Tibial nerve (tissue), 4 donors: ENCODE measurements at places on chromosomes 16 and 17. TPM values are rescaled to one million over a fixed set of nuclear protein-coding genes. Genes with fewer than 3 reads are reported as not detected.
A peak's percentile ranks its signal among the peaks of the same experiment; 100 is the strongest.

KIF2B gene
- total RNA-seq: not detected

- no peak overlapping the region for H3K4me3 ChIP-seq
- H3K27me3 ChIP-seq: no peaks in the 10 kb centered on the region
- H3K4me1 ChIP-seq: peaks cover 55% of the 10 kb centered on the region
- no peak for DNase-seq
- no peak overlapping the region for H3K27ac ChIP-seq
- no peaks in the 10 kb centered on the region for H3K36me3 ChIP-seq
These were observed 7.7 kb upstream of the ACTG1 start for GRCh38 chr17:81520021-81520901.

DNA sequence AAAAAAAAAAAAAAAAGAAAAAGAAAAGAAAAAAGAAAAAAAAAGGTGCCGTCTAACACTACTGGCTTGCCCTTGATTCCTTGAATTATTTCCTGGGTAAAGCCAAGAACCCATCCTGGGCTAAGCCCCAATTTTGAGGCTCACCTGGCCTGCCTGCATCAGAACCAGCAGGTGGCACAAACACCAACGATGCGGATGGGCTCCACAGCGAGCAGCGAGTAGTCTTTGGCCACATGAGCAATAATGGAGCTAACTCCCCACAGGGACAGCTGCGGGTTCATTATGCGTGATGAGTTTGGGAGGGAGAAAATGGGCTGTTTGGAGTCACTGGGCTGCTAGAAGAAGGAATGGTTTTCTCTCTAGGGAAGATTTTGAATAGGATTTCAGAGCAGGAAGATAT, 91.1 kb downstream of the ASIC2 start:
- H3K4me3 ChIP-seq: no peak overlapping the region
- no peaks in the 10 kb centered on the region for H3K27me3 ChIP-seq
- H3K4me1 ChIP-seq: no peaks in the 10 kb centered on the region
- H3K36me3 ChIP-seq: no peaks in the 10 kb centered on the region
- H3K27ac ChIP-seq: no peak overlapping the region
- no peak for DNase-seq

ALOX12B gene
- total RNA-seq: not detected

DNA sequence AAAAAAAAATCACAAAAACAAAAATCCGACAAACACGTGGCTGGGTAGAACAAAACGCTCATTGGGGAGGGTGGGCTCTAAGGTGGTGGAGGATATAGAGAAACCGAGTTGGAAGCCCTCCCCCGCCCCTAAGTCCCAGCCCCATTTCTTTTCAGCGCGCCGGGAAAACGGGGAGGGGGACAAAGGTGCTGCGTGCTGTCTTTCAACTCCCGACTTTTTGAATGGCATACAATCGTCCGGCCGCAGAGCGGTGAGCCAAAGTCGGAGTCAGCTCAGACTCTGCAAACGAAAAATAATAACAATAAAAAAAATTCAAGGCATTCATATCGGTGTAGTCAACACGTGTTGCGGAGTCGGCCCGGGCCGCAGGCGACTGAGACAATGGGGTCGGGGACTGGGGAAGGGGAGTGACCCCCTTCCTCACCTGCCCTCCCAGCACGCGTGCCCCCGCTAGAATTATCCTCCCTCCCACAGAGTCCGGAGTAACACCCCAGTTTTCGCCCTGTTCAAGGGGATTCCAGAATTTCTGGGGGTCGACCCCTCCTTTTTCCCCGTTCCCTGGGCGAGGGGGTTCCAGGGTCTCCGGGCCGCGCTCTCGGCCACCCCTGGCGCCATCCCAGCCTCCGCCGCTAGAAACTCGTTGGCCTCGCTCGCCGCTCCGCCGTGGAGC, 1.7 kb upstream of the IGF2BP1 start:
- H3K4me1 ChIP-seq: no peaks in the 10 kb centered on the region
- no peaks in the 10 kb centered on the region for H3K36me3 ChIP-seq
- no peak for DNase-seq
- H3K27me3 ChIP-seq: peaks cover 100% of the 10 kb centered on the region
- H3K27ac ChIP-seq: no peak overlapping the region

DNA sequence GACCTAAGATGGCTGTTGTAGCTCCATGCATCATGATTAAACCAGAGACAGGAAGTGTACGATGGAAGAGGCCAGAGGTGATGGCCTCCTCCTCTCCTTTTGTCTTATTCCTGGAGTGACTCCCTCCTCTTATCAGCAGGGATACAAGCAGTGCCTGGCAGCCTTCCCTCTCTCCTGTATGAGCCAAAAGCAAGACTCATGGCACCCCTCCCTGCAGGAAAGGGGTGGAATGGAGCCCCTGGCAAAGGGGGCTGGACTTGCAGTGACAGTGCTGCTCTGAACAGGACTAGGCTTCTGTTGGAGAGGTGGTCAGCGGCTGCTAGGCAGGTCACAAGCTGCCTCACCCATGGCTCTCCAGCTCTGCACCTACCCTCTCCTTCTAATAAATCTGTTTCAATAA, 8.4 kb downstream of the TXNL4B start:
- no peak overlapping the region for H3K4me3 ChIP-seq
- H3K4me1 ChIP-seq: no peaks in the 10 kb centered on the region
- DNase-seq: no peak

DNA sequence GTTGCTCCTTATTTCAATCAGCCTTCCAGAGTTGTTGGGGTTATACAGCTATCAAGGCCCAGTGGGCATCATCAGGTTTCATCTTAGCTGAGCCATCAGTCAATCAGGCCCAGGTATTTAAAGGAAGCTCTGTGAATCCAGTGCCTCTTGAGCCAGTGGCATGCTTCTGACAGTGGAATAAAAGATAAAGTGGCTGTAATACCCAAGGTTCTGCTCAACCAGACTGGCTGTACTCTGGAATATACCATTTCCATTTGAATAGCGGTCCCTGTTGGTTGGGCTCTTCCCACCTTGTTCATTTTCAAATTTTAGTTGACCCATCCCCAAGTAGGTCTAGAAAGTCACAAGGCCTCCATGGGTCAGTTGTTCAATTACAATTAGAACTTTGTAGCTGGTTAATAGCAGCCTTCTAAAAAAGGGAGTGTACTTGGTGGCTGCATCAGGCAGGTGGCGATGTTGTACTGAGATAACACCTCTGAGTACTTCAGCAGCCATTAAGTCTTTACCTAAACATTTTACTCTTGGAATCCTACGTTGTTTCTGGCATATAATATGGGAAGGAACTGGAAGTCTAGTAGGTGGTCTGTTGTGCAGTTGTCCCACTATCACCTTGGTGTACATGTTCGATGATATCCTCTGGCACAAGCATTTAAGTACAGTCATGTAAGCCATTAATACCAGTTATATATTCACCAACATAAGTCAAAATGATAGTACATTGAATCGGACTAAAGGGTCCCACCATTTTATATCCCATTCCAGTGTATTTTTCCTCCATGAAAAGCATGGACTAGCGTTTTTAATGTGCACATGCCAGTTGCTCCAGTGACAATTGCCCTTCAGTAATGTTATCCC, 294.1 kb downstream of the BCAS3 start:
- no peaks in the 10 kb centered on the region for H3K4me1 ChIP-seq
- no peaks in the 10 kb centered on the region for H3K36me3 ChIP-seq
- H3K27ac ChIP-seq: no peak overlapping the region
- no peak overlapping the region for H3K4me3 ChIP-seq

DNA sequence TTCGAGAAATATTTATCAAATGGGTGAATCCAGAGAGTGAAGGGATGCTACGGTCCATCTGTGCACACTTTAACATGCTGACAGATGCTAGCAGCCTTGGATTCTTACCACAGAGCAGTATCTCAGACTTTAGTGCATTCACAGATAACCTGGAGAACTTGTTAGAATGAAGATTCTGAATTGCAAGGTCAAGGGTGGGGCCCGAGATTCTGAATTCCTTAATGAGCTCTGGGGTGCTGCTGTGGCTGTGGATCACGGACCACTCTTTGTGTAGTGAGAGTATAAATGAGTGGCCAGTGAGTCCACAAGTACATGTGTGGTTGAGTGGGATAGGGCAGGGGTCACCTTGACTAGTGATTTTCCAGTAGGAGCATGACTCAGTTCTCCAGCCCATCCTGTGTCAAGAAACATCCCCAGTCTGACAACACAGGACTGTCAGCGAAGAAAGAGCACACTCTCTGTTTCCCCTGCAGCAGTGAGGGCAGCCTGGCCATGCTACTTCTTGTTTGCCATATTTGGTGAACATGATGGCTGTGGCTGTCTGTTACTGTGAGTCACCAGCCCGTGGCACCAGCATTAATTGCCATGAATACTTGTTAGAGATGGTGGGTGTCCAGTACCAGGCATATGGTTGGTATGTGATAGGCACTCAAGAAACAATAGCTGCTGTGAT, 13.0 kb upstream of the SALL1 start:
- no peaks in the 10 kb centered on the region for H3K4me1 ChIP-seq
- no peak for DNase-seq
- no peaks in the 10 kb centered on the region for H3K36me3 ChIP-seq
- no peak overlapping the region for H3K4me3 ChIP-seq

DNA sequence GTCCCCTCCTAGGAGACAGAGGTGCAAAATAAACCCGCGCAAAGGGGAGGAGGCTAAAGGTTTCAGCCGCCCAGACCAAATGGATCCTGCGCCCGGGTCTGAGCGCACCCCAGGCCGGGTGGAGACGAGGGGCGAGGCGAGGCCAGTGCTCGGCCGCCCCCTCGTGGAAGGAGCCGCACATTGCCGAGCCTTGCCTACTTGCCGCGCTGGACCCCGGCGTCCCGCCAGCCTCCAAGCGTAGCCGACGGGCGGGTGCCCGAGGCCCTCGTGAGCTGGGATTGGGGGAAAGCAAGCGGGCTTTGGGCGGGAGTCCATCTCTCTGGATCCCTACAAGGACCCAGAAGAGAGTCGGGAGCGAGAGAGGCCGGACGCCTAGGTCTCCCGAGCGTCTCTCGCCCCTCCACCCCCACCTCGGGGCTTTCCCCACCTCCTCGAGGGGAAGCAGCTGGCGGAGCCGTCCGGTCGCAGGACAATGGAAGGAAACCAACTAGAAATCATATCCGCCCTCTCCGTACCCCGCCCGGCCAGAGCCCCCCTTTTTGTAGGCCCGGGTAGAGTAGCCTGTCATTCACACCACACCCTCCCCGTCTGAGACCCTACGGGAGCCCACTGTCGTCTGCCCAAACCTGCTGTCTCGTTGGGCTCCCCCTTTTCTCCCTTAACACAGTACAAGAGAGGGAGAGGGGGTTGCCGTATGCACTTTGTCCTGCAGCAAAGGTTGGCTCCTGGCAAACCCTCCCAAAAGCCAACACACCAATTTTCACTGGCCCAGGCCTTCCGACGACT, 664 bp upstream of the BCL6B start:
- peak overlapping the region; percentile 86 for H3K27ac ChIP-seq
- no peaks in the 10 kb centered on the region for H3K36me3 ChIP-seq
- H3K4me1 ChIP-seq: peaks cover 10% of the 10 kb centered on the region

TBKBP1 gene
- total RNA-seq: 6.3 TPM

- H3K36me3 ChIP-seq: no peaks in the 10 kb centered on the region
- no peak for DNase-seq
- no peak overlapping the region for H3K27ac ChIP-seq
- H3K4me3 ChIP-seq: no peak overlapping the region
- no peaks in the 10 kb centered on the region for H3K27me3 ChIP-seq
These were observed 230.4 kb downstream of the CPPED1 start for GRCh38 chr16:12573300-12573699.

DNA sequence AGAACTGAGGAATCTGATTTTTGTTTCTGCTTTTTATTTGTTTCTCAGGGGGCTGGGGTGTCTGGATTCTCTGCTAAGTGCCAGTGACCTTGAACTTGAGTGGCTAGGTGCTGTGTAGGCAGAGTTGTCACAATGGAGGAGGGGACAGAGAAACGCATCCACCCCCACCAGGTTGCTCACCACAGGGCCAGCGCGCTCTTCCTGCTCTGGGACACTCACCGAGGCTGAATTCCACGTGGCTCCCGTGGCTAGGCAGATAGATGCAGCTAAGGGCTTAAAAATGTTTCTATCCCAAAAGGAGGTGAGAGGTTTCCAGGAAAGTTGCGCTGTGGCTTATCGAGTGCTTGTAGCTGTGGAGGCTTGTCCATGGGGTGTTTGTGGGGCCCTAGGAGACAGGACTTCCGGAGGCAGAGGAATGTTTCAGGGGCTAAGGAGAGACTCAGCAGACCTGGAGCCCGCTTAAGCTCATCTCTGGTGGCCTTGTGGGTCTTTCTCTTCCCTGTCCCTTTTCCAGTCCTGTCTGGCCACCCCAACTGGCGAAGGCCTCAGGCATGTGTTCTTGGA, 36.8 kb downstream of the ADCY7 start:
- DNase-seq: no peak
- H3K27me3 ChIP-seq: no peaks in the 10 kb centered on the region
- no peak overlapping the region for H3K4me3 ChIP-seq
- H3K36me3 ChIP-seq: peaks cover 8% of the 10 kb centered on the region
- H3K27ac ChIP-seq: no peak overlapping the region
- no peaks in the 10 kb centered on the region for H3K4me1 ChIP-seq

- no peak overlapping the region for H3K4me3 ChIP-seq
- no peaks in the 10 kb centered on the region for H3K36me3 ChIP-seq
- peak overlapping the region; percentile 93 for H3K27ac ChIP-seq
- H3K4me1 ChIP-seq: peaks cover 82% of the 10 kb centered on the region
- no peak for DNase-seq
- no peaks in the 10 kb centered on the region for H3K27me3 ChIP-seq
These were observed 9.4 kb downstream of the MAP3K14 start for GRCh38 chr17:45307290-45308015.

DNA sequence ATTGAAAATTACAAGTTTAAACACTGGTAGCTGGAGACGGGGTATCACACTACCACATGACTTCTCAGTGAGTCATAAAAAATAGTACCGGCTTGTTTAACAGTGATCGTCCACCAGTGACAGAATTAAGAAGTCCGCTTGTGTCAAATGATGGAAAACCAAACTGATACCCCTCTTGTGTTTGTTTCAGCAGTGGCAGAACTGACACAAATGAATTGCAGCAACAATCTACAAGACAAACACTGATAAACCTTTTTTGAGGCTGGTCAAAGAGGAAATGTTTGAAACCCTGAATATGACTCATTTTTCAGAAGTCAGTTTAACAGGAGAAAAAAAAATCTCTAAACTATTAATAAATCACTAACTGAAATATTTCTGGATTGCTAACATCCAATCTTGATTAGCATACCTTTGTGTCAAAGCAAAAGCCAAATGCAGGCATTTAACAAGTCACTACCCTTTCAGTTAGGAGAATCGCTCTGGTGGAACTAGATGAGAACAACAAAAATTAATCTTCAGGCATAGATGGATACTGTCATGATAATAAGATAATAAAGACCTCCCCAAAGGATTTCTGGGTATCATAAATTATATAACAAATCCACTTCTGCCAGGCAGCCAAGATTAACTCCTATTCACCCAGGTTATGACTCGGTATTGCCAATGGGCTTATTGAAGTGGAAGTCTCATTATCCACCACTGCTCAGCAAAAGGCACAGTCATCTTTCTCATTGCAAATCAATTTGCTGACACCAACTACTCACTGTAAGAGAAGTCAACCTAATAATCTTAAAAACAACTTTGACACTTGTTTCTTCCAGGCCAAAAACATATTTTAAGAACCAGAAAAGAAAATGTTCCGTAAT, 20.8 kb downstream of the DCUN1D3 start:
- DNase-seq: no peak
- no peaks in the 10 kb centered on the region for H3K4me1 ChIP-seq
- H3K27me3 ChIP-seq: no peaks in the 10 kb centered on the region
- H3K27ac ChIP-seq: peak overlapping the region; percentile 21
- H3K36me3 ChIP-seq: no peaks in the 10 kb centered on the region
